ENCODE measurements at places on chromosomes 5 and 9.

- H3K4me1 ChIP-seq, result peaks cover 8% of the 10 kb centered on the region
- no peak overlapping the region for H3K4me3 ChIP-seq
- DNase-seq, result no peak
- H3K27ac ChIP-seq, result no peak overlapping the region
These were observed 297.4 kb upstream of the TAS2R1 start for GRCh38 chr5:9927521-9927997.

DNA sequence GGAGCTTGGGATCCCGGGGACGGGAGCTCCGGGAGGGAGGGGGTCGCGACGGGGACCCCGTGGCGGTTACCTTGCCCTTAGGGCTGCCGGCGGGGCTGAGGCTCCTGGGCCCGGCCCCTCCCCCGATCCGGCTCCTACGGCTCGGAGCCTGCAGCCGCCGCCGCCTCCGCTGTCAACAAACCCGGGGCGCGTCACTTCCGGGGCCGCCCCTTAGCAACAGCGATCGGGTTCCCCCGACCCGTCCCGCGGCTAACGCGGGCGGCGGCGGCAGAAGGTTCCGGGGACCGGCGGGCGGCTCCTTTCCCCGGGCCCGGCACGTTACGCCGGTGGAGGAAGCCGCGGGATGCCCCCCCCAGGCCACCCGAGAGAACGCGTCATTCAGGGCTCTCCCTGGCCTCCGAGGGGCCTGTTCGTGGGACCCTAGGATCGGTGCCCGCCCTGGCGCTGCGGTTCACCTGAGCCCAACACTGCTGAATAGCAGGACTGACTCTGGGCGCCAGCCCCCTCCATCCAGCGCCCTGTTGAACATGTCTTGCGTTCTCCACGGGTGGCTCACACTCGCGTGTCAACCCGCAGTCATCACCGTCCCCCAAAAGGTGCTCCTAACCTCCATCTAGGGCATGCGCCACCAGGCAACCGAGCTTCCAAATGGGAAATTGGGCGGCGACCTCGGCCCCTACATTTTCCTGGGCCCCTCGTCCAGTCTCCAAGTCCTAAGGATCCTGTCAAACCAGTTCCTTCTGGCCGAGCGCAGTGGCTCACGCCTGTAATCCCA lies at the start of gene ZER1:
Gene ZER1, minus strand, starts transcription at position 183 of the 775 bp plus-strand sequence. CDS start 16,362 bp downstream, outside the sequence.
- H3K27me3 ChIP-seq, result no peaks in the 10 kb centered on the region
- H3K4me3 ChIP-seq, result peak within 1 kb of the TSS; percentile 93

GRCh38 chr5:4487581-4487980 lies 652.5 kb upstream of the ADAMTS16 start:
- H3K27ac ChIP-seq, result no peak overlapping the region
- peaks cover 2% of the 10 kb centered on the region for H3K4me1 ChIP-seq
- no peak for DNase-seq
- peaks cover 4% of the 10 kb centered on the region for H3K27me3 ChIP-seq
- H3K36me3 ChIP-seq, result no peaks in the 10 kb centered on the region
- no peak overlapping the region for H3K4me3 ChIP-seq

- H3K27ac ChIP-seq, result no peak overlapping the region
- peaks cover 52% of the 10 kb centered on the region for H3K27me3 ChIP-seq
- no peaks in the 10 kb centered on the region for H3K36me3 ChIP-seq
- no peak for DNase-seq
These were observed 124.9 kb downstream of the IRX2 start for GRCh38 chr5:2626572-2626971.

DNA sequence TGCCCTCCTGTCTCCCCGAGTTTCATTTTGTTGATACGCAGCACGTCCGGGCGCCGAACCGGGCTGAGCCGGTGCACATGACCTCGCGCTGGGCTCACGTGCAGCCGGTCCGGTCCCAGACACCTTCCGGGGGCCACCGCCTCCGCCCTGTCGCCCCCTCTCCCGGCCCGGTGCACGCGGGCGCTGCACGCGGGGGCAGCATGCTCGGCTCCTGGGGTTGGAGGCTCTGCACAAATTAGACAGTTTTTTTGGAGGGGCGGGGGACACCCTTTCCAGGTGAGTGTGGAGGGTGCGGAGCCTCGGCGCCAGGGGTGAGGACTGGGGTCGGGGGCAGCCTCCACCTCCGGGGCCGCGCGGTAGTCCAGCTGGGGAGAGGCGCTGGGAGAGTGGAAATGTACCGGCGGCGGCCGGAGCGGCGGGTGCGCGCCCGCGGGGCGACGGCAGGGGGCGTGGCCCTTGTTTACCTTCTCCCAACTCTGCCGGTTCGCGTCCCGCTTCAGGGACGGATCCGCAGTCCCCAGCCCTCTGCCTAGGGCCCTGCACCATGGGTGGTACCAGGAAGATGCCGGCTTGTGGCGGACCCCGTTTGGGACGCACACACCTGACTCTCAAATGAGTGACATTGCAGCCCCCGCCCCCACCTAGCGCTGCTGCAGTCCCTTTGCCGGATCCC lies 1.1 kb downstream of the JADE2 start:
- H3K4me3 ChIP-seq, result peak overlapping the region; percentile 80
- H3K4me1 ChIP-seq, result peaks cover 27% of the 10 kb centered on the region
- peaks cover 18% of the 10 kb centered on the region for H3K27me3 ChIP-seq
- DNase-seq, result peak; percentile 46
- H3K36me3 ChIP-seq, result no peaks in the 10 kb centered on the region

DNA sequence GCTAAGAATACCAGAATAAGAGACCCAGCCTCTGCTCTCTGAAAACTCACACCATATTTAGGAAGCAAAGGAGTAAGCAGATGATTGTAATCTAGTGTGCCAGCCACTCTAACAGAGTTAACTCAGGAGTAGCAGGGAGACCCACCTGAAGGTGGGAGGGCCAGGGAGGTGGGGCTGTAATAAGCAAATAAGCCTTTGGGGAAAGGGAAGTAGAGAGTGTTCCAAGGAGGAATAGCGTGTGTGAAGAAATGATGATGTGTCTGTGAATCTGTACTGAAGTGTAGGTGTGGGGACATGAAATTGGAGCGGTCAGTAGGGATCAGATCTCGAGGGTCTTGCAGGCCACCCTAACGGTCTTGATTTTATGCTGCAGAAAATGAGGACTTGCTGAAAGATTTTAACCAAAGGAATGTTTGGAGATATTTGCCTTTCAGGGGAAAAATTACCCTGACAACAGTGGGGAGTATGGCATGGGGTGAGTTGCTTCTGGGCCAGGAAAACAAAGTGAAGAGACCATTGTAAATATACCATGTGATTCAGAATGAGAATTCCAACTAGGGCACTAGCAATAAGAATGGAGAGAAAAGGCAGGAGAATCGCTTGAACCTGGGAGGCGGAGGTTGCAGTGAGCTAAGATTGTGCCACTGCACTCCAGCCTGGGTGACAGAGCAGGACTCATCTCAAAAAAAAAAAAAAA lies 44.1 kb upstream of the FSD1L start:
- no peaks in the 10 kb centered on the region for H3K27me3 ChIP-seq
- peak overlapping the region; percentile 9 for H3K27ac ChIP-seq
- no peak overlapping the region for H3K4me3 ChIP-seq
- no peak for DNase-seq
- peaks cover 6% of the 10 kb centered on the region for H3K36me3 ChIP-seq

GRCh38 chr9:97900738-97901565 lies 21.3 kb downstream of the TRMO start:
- no peaks in the 10 kb centered on the region for H3K27me3 ChIP-seq
- H3K36me3 ChIP-seq, result peaks cover 5% of the 10 kb centered on the region
- no peaks in the 10 kb centered on the region for H3K4me1 ChIP-seq
- H3K27ac ChIP-seq, result no peak overlapping the region
- DNase-seq, result no peak

DNA sequence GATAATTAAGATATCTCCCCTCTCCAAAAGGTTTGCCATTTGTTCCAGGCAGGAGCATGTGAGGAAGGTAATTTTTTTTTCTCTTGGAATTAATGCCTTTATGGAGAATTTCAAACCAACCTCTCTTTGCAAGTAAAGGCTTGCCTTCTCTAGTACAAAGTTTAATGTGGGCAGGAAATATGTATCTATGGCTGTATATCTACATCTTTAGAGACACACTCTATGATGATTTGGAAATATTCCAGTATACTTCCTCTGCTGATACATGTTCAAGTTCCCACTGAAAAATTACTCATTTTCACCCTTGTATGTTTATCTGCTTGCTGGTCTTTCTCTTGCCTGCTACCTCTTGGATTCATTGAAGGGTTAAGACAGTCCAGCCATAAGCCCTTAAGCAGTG lies 83.5 kb upstream of the SEMA6A start:
- H3K4me3 ChIP-seq, result no peak overlapping the region
- DNase-seq, result no peak
- no peak overlapping the region for H3K27ac ChIP-seq
- peaks cover 2% of the 10 kb centered on the region for H3K36me3 ChIP-seq
- H3K4me1 ChIP-seq, result peaks cover 6% of the 10 kb centered on the region
- H3K27me3 ChIP-seq, result no peaks in the 10 kb centered on the region

DNA sequence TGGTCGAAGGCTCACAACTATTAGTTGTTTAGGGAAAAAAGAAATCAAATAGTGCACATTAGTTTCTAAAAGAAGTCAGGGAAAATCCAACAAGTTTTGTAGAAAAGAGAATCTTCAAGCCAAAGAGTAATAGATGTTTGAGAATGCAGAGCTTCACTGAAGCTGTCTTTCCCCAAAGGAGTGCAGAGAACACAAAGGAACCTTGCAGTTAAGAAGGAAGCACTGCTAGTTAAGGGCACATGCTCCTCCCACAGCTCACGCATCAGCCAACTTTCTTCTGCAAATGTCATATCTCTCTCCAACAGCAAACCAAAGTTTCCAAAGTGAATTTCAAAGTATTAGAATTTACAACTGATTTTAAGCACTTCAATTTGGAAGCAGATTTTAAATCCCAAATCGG lies 116.4 kb upstream of the FST start:
- no peaks in the 10 kb centered on the region for H3K4me1 ChIP-seq
- no peak overlapping the region for H3K4me3 ChIP-seq
- no peaks in the 10 kb centered on the region for H3K27me3 ChIP-seq
- H3K36me3 ChIP-seq, result no peaks in the 10 kb centered on the region
- no peak overlapping the region for H3K27ac ChIP-seq

DNA sequence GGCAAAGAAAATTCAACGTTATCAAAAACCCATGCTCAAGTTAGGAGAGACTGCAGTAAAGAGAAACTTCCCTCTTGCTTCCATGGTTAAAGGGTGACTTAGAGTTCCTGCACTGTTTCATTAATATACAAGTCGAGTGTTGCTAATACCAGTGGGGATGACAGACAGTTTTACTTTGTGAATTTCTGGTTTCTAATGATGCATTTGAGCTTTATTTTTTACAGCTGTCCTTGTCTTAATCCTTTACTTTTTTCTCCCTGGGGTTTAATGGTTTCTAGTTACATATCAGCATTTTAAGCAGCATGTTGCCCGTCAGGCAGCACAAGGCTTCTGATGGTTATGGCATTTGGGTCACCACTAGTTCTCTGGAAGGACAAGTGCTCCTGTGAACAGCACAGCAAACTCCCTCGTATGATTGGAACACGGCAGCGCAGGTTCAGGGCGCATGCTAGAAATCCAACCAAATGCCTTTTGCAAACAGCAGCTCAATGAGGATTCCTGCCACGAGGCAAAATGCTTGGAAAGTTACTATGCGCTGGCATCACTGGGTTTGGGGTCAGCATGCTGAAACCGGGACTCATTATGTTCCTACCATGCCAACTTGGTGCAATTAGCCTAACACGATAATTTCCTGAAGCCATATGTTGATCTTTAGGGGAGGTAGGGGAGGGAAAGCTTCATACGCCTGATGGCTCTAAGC lies 463.8 kb downstream of the BNC2 start:
- H3K4me3 ChIP-seq, result no peak overlapping the region
- no peak overlapping the region for H3K27ac ChIP-seq
- peaks cover 3% of the 10 kb centered on the region for H3K27me3 ChIP-seq

DNA sequence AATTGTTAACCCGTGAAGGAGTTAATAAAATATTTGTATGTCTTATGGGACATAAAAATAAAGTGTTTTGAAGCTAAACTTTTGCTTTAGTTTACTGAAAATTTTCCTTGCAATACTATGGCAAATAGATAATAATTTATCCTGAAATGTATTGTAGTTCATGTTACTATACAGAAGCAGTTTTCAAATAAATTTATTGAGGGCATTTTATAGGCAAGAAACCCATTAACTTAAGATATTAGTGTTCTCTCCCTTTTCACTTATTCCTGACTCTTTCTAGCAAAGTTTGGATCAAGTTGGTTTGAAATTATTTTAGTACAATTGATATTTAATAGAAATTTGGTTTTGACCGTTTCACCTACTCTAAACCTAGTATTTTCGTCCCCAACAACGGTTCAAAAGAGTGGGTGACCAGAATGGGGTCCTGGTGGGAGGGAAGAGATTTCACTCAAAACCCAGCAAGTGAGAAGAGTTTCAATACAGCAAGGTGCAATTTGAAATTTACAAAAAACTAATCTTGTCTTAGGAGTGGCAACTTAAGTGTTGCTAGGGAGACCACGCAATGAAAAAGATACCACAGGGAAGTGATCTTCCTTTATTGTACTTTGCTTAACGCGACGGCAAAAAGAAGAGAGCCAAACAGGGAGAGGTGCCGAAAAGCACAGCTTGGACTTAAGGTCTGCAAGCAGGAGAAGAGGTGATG lies 28.4 kb downstream of the NR2F1 start:
- H3K27ac ChIP-seq, result peak overlapping the region; percentile 8

DNA sequence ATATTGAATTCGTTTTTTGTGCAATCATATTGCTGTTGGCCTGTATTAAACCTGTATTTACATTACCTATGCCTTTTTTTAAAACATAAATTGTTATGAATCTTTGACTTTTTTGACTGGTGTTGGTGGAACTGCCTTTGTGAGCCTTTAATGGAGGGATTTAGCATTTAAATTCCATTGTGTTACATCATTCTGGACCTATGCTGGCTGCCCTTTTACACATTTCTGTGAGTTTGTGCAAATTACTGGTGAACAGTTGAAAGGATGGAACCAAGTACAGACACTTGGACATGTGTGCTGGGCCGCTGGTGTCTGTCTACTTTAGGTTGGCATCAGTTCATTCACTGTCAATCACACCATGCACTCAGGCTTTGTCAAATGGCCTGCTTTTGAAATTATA lies 3.4 kb downstream of the SNX18 start:
- H3K36me3 ChIP-seq, result peaks cover 6% of the 10 kb centered on the region
- peaks cover 42% of the 10 kb centered on the region for H3K4me1 ChIP-seq
- no peak for DNase-seq
- H3K4me3 ChIP-seq, result peak overlapping the region; percentile 80
- no peak overlapping the region for H3K27ac ChIP-seq

GRCh38 chr5:139470821-139471300 lies at the start of gene SMIM33:
TSS of gene SMIM33 (plus strand) at chr5:139471004. CDS start at chr5:139471122, 118 bp downstream.
- H3K4me1 ChIP-seq, result no peaks in the 10 kb centered on the region
- peaks cover 19% of the 10 kb centered on the region for H3K27me3 ChIP-seq
- no peak for DNase-seq

- no peaks in the 10 kb centered on the region for H3K4me1 ChIP-seq
- DNase-seq, result no peak
- H3K36me3 ChIP-seq, result no peaks in the 10 kb centered on the region
- H3K27me3 ChIP-seq, result peaks cover 49% of the 10 kb centered on the region
- no peak overlapping the region for H3K4me3 ChIP-seq
These were observed 107.8 kb upstream of the NEK6 start for GRCh38 chr9:124149992-124150391.

- no peaks in the 10 kb centered on the region for H3K27me3 ChIP-seq
- no peak for DNase-seq
- no peak overlapping the region for H3K27ac ChIP-seq
- H3K36me3 ChIP-seq, result no peaks in the 10 kb centered on the region
- H3K4me3 ChIP-seq, result no peak overlapping the region
These were observed 108.3 kb downstream of the FAM174A start for GRCh38 chr5:100643473-100643872.

GRCh38 chr5:142032747-142033631 lies 20.2 kb upstream of the GNPDA1 start:
- H3K27me3 ChIP-seq, result no peaks in the 10 kb centered on the region
- H3K4me3 ChIP-seq, result no peak overlapping the region
- H3K4me1 ChIP-seq, result peaks cover 17% of the 10 kb centered on the region
- no peak for DNase-seq

All from progenitor cell of endocrine pancreas (in vitro differentiated cells).